T47D (cell line): ENCODE measurements at places on chromosomes 1 and 21.

DNA sequence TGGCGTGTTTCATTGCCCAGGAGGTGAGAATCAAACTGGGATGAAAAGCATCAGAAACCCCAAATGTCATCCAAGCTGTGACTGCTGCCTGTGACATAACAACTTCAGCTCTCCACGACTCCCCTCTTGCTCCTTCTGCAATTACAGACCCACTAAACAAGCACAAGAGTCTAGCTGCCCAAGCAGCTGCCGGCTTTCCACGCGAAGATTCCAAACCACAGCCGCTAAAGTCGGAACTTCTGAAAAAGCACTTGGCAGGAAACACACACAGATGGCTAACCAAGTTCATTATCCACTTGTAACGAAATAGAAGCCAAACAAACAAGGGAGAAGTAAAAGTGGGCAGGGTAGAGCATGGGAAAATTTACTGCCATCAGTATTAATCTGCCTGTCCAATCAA lies 198.1 kb downstream of the SLC35F3 start:
- no peak for DNase-seq

- DNase-seq, result no peak
These were observed 1.3 kb downstream of the SH2D2A start for GRCh38 chr1:156815307-156815826.

GRCh38 chr1:96234299-96234698 lies 487.3 kb upstream of the PTBP2 start:
- DNase-seq, result no peak

DNA sequence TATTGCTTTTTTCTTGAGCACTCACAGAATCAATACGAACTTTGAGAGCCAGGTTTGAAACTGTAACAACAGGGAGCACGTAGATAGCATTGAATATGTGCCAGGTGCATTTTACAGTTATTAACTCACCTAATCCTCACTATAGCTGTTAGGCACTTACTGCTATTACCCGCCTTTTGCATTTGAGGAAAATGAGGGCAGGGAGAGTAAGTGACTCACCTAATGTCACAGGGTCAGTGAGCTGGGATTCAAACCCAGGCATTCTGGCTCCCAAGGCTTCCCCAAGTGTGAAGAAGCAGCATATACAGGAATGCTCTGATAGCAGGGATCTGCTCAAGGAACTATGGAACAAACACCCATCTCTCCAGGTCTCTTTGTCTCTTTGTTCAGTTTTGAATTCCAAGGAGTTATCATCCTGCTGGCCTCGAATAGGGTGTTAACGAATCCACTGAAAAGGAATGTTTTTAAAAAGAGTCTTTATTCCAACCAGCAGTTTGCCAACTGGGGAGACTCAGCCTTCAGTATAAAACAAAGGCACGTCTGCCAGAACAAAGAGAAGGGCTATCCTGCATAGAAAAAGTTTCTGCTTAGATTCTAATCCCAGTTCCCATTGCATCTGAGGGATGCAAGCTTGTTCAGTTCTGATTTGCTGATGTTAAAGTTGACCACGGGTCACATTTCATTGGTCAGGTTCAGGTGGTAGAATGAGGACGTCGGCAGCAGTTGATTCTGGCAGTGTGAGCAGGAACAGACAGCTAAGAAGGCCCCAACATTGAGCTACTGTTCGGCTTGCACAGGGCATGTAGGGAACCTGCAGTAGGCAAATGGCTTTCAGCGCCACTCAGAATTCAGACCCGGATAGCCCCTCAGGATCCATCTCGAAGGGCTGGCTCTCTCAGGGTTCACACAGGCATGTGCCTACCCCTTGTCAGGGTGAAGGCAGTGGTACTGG lies 22.1 kb downstream of the TRIM67 start:
- no peak for DNase-seq

GRCh38 chr1:23865543-23865930 lies 2.6 kb downstream of the FUCA1 start:
- DNase-seq, result peak; percentile 29

GRCh38 chr1:10578070-10578469 lies 103.3 kb downstream of the PEX14 start:
- DNase-seq, result no peak

- DNase-seq, result no peak
These were observed 131.6 kb upstream of the POU3F1 start for GRCh38 chr1:38178216-38178615.

- DNase-seq, result no peak
These were observed 762.1 kb downstream of the LTN1 start for GRCh38 chr21:28230559-28230958.

- no peak for DNase-seq
These were observed 3.1 kb downstream of the ATP1A1 start for GRCh38 chr1:116375887-116376728.

DNA sequence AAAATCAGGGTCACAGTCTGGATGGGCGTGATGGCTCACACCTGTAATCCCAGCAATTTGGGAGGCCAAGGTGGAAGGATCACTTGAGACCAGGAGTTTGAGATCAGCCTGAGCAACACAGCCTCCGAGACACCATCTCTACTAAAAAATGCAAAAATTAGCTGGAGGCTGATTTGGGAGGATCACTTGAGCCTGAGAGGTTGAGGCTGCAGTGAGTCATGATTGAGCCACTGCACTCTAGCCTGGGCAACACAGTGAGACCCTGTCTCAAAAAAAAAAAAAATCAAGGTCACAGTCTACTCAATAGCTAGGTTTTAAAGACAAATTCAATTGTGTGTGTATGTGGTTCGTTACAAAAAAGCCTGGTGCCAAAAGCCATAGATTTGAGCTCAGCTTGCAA lies 34.4 kb downstream of the TRIM67 start:
- DNase-seq, result no peak

GRCh38 chr21:33025489-33026442 lies at the start of gene OLIG2:
TSS of gene OLIG2 (plus strand) at chr21:33025935. CDS start at chr21:33026863, 928 bp downstream.
- no peak for DNase-seq

DNA sequence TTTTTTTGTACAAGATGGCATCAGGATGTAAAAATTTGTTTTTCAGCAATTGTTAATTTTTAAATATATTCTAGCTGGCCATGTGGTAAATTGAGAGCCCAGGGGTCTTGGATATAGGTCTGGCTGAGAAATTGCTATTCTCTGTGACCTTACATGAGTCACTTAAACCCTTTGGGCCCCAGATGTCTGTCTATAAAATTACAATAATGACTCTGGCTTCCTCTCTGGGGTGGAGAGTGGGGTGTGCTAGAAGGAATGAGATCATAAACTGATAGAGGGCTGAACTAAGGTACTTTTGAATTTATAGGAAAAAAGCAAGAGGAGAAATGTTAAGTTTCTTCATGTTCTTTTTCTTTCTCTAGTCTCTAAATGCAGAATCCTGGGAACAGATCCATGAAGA lies 12.4 kb upstream of the TCHH start:
- DNase-seq, result no peak

DNA sequence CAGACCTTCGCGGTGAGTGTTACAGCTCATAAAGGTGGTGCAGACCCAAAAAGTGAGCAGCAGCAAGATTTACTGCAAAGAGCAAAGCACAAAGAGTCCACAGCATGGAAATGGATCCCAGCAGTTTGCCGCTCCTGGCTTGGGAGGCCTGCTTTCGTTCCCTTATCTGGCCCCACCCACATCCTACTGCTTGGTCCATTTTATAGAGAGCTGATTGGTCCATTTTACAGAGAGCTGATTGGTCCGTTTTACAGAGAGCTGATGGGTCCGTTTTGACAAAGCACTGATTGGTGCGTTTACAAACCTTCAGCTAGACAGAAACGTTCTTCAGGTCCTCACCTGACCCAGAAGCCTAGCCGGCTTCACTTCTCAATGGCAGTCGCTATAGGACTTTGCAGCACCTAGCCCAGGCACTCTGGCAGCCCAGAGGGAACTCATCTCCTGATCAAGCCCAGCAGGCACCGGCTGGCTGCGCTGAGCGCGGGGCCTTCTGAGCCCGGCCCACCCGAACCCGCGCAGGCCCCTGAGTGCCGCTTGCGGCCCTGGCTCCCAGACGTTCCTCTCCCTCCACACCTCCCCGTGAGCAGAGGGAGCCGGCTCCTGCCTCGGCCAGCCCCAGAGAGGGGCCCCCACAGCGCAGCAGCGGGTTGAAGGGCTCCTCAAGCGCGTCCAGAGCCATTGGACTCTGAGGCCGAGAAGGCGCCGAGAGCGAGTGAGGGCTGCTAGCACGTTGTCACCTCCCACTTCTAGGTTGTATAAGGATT lies 200.3 kb downstream of the LMO4 start:
- no peak for DNase-seq

GRCh38 chr1:154970631-154971340 lies at the start of gene SHC1:
TSS of gene SHC1 (minus strand) at chr1:154970747. CDS start at chr1:154970526, 221 bp downstream.
- DNase-seq, result peak; percentile 93

DNA sequence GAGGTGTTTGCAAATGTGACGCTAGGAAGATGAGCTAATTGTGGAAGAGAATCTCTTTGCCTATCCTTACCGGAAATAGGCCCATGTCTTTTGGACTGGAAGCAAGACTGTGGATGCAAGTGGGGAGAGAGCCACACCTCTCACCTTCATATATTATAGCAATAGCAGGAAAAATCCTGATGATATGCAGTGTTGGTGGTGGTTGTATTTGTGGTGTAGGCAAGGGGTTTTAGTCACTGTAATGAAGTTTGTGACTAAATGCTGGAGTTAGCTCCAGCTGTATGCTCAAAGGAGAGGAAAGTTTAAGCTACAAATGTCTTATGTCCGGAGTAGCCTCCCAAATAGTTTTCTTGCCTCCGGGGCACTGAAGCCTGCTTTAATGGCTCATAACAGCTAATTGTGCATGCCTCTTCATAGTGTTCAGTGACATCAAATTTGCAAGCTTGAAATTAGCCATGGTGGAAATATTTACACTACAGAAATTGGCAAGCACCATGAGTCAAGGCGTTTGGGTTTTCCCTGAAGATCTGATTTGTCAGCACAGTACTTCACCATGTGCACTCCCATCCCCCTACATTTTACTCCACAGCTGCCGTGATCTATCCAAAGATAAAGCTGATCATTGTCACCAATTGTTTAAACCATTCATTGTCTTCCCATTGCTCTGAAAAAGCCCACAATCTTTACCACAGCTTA lies 102.6 kb upstream of the ZNF644 start:
- DNase-seq, result no peak

DNA sequence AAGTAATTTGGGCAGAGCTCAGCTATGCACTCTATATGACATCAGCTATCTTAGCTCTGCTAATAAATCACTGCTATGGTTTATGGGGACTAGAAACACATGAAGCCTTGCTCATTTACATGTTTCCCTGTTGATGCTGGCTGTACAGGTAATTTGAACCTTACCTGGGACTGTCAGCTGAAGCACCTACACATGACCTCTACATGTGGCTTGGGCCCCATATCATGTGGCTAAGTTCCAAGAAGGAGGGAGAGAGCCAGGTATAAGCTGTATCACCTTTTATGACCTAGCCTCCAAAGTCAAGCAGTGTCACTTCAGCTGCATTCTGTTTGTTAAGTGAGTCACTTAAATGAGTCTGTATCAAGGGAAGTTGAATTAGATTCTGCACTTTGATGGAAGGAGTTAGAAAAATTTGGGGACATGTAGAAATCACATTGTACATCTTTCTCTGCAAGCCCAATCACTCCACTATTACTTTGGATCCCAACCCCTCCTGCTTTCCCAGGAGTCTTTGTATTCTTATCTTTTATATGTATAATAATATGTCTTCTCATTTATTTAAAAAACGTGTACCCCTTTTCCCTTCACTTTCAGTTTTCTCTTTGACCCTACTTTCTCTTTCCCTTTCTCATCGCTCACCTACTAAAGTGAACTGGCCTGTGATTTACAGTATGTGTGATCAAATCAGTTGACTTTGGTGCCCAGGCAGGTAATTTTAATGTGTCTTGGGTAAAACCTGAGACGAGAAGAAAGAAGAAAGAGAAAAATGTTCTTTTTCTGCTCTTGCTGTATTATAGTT lies 53.4 kb upstream of the PRKACB start:
- DNase-seq, result no peak

DNA sequence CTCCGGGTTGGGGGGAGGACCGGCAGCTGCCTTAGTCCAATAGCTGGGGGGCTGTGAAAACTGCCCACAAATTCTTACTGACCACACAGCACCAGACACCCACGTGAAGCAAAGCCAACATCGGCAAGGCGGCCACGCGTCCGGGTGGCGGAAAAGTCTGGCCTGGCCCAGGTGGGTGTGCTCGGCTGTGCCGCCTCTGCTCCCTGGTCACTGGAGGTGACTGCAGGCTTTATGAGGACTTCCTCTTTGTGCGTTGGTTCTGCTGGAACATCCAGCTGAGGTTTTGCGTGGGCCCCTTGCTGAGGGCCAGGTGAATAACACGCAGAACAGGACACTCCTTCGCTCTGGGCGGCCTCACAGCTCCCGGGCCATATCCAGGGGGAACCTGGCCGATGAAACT lies 35.4 kb downstream of the FAAP20 start:
- DNase-seq, result no peak

- DNase-seq, result peak; percentile 56
These were observed 176.3 kb upstream of the ZNHIT6 start for GRCh38 chr1:85884372-85885035.
